Stimulated activated CD4-positive, alpha-beta T cell treated with anti-CD3 and anti-CD28 coated beads, Interleukin-1b, Interleukin-23, amount 100 ng/mL, for 24 hours (primary cell): ENCODE measurements at places on chromosomes 2 and 18.

DNA sequence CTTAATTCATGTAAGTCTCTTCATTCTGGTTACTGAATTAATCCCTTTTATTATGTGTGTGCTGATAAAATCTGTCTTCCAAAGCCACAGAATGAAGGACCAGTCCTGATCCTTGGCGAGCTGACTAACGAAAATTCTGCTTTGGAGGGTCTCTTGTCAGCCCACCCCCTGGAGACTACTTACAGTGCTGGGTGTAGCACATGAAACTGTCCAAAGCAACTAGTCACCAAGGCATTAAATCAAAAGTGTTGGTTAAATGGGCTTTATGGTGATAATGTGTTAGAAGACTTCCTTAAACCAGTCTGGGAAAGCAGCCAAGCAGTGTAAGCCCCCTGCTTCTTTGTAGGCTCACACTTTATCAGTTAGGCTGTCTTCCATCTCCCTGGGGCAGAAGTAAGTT is 420.2 kb downstream of the SUCLG1 start:
- DNase-seq = no peak

GRCh38 chr18:55353806-55354205 is 234.2 kb downstream of the TCF4 start:
- no peak for DNase-seq

- no peak for DNase-seq
Measured at GRCh38 chr2:70779491-70779890, 11.0 kb downstream of the FIGLA start.

DNA sequence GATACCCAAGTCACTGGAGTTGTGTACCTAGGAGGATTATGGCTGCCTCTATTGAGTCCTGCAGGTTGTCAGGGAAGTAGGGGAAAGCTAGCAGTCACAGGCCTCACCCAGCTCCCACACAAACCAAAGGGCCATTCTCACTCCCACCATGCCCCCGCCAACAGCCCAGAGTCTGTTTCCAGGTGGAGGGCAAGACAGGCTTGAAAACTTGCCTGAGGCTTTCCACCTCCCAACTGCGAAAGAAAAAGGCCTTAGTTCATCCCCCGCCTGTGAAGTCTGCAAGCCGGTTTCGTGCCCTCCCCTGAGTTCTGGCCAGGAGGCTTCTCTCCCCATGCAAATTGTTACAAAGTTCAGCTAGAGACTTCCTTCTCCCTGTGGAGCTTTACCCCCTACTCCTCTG is 270.3 kb downstream of the TXNL1 start:
- DNase-seq = no peak

DNA sequence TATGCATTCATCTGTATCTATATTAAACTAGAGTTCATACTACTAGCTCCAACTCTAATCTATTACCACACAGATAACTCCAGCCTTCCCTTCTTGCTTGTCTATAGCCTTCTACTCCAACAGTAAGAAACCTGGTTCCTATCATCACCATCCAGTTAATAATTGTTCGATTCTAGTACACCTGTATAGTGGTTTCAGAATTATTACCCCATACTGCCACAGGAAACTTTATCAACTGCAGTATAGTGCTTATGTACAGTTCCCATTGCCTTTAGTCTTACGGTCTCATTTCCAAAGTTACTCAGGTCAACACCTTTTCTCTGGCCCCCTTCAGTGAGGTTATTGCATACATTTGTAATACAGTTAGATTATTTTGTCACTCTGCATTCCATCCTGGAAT is 14.5 kb downstream of the METTL8 start:
- no peak for DNase-seq

- no peak for DNase-seq
Measured at GRCh38 chr18:10040287-10041011, 126.6 kb downstream of the VAPA start.

GRCh38 chr2:45888641-45889040 is 237.2 kb downstream of the PRKCE start:
- DNase-seq = no peak

DNA sequence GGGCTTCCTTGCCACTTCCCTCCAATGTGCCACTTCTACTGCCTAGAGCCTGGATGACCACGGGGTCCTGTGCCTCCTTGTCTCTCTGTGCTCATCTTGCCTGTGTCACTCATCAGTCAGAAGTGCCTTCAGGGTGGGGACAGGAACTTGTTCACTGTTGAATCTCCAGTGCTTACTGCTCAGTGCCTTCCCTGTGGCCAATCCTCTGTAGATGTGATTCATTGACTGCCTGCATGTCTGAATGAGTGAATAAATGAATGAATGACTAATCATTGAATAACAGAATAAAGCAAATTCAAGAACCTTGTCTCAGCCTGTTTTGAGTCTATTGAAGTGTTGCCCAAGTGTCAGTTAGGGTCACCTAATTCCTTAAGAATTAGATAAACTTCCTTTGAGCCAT is 42.3 kb upstream of the FAM136A start:
- DNase-seq = no peak

- DNase-seq = no peak
Measured at GRCh38 chr18:23932385-23933067, 82.0 kb upstream of the TTC39C start.

DNA sequence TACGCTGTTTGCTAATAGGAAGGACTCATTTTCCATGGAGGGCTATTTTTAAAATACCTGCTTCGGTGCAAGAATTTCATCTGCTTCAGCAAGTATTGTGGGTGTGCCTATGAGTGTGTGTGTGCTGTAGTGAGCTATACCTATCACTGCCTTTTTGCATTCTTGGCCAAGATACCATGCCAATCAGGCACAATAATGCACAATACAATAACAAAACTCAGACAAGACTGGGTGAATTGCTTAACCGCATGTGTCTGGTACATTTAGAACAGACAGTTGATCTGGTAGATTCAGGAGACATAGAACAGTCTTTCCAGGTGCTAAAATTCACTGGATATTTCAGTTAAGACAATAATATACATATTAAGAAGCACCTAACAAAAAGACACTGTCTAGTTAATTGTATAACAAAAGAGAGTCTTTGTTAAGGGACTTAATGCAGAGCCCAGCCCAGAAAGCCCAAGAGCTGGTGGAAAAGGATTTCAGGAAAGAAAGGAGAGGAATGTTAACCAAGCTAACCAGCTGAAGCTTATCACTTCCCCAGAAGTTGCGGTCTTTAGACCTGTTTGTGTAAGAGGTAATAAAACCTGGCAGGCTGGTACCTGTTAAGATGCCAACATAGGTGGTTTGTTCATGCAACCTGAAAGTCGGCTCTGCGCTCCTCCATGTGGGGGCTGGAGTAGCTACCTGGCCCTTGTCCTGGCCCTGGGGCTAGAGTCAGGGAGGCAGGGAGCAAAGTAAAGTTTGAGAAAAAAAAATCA is 153.3 kb upstream of the RBMS1 start:
- no peak for DNase-seq
